ENCODE measurements at places on chromosomes 16 and 17.

DNA sequence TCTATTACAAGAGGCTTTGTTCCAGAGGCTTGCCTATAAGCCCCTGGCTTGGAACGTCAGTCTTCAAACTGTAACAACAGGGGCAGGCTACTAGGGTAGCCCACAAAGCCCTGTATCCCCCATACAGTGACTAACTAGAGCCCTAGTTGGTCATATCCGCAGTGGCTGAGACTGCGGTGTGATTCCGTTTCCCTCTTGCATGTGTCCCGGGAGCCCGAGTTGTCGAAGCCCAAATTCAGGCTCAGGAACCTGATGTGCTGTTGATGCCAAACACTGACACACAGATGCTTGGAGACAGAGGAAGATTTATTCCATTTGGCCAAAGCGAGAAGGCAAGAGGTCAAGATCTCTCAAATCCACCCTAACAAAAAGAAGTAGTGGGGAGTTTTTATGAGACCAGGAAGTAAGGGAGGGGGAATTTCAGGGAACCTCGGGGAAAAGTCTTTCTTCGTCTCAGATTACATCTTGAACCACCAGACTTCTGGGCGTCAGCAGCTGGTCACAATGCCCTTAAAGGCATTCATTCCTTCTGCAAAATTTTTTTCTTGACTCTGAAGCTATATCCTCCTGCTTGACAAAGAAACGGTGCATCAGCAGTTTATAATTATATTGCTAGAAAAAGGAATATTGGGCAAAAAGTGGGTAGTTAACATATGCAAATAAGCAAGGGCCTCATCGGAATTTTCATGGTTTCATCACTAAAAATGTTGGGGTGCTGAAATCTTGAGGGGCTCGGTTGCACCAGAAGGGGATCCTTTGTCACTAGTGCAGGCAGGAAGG, 879 bp downstream of the SLFN5 start:
- no peak for DNase-seq

DNA sequence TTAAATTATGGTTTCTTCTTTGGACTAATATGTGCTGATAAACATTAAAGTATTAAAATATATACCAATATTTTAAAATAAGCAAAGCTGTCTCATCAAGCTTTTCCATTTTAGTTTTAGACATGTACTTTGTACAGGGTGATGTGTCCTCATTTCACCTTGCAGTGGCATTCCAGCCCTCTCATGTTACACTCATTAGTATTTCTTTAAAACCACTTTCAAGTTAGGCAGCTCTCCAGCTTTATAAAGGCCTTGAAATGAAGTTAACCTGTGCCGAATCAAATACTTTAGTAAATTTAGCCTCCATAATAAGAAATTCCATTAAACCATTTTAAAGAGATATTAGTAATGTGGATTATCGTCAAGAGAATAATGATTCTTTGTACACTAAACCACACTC, 107.6 kb upstream of the HLF start:
- no peak for DNase-seq

- no peak for DNase-seq
Measured at GRCh38 chr17:51722994-51723393, 435.5 kb downstream of the CA10 start.

DNA sequence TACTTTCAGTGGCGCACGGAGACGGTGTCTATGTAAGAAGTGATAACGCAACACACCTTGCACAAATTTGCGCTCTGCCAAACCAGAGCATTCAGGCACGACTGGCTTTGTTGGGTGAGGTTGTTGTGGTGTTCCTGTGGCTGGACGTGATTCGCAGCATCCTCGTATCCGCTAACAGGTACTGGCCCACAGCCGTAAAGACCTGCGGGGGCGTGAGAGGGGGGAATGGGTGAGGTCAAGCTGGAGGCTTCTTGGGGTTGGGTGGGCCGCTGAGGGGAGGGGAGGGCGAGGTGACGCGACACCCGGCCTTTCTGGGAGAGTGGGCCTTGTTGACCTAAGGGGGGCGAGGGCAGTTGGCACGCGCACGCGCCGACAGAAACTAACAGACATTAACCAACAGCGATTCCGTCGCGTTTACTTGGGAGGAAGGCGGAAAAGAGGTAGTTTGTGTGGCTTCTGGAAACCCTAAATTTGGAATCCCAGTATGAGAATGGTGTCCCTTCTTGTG, 510.9 kb downstream of the KCNJ18 start:
- DNase-seq = no peak

- no peak for DNase-seq
Measured at GRCh38 chr16:25027281-25027680, 12.1 kb upstream of the ARHGAP17 start.

- no peak for DNase-seq
Measured at GRCh38 chr16:22641131-22641628, 130.5 kb downstream of the NPIPB5 start.

DNA sequence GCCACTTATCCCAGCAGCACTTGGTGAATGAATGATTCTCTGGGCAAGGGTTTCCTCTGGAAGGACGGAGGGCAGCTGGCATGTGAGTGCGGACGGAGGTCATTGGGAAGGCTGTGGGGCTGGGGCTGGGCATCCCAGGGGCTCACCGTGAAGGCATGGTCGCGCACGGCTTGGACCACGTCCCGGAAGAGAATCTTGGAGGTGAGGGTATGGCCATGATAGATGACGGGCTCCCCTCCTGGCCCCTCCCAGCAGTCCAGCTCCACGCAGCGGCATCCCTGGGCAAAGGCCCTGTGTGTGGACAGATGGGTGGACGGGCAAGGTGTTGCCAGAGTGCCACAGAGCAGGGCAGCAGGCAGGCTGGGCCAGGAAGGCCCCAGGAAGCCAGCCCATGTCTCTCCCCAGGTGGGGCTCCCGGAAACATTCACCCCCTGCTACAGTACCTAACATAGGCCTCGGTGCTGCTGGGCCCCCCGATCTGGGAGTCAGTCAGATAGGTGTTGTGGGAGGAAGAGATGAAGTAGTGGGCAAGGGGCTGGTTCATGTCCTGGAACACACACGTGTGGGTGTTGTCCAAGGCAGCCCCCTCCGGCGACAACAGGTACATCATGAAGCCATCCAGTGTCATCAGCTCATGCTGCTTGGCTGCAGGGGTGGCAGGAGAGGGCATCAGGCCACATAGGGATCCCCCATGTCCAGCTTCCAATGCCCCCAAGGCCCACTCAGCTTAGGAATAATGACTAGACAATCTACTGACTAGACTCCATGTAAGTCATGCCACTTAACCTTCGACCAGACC, 14.3 kb downstream of the PLCD3 start:
- DNase-seq = no peak

DNA sequence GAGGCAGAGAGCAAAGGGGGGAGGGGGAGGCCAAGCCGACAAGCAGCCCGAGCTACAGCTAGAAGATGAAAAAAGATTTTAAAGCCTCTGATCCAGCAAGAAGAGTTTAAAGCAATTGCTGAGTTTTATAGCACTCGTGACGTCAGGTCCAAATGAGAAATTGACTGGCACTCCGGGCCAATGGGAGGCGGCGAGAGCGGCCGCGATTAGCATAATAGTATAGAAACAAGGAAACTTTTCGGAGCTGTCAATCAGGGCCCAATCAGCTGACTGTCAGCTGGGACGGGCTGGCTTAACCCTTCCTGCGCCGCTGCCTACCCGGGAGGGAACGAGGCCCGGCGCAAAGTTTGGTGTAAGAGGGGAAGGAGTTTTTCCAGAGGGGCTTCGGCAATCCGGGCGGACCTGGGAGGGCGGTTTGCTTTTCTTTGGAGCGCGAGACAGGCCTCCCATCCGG, at the start of gene MAF:
Gene MAF (minus strand): TSS at position 100 of the 454 bp plus-strand sequence. CDS start 835 bp downstream, outside the sequence.
- peak; percentile 87 for DNase-seq

DNA sequence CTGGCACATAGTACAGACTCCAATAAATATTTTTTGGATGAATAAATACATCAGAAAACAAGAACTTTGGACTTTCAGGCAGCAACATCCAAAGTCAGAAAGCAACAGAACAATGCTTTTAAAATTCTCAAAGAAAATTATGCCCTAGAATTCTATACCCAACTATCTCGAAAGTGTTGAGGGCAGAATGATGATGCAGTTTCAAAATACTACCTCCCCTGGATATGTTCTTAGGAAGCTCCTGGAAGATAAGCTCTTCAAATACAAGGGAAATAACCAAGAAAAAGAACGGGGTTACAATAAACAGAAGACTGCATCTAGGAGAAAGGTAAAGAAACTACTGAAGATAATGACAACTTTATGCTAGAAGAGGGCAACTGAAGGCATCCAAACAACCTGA, 11.0 kb downstream of the SIAH1 start:
- DNase-seq = no peak

DNA sequence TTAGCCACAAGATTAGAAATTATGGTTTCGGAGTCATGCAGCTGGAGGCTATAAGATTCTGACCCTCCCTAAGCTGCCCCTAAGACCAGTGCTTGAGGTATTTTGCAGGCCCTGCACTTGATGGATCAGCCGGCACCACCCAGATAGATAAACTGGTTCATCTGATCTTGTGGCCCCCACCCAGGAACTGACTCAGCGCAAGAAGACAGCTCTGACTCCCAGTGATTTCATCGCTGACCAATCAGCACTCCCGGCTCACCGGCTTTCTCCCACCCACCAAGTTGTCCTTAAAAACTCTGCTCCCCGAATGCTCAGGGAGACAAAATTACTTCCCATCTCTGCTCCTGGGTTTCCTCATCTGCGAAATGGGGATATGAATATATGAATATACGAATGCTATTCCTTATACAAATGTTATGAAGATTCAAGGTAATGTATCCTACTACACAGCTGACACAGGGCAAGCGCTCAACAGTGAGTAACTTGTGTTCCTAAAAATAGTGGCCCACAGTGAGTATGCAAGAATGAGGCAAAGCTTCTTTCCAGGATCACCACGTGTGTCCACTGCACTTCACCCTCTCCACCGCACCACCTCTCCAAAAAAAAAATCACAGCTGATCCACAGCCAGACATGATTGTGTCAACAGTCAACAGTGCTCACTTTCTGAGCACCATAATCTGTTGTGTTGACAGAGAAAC, 33.3 kb upstream of the C16orf82 start:
- no peak for DNase-seq

DNA sequence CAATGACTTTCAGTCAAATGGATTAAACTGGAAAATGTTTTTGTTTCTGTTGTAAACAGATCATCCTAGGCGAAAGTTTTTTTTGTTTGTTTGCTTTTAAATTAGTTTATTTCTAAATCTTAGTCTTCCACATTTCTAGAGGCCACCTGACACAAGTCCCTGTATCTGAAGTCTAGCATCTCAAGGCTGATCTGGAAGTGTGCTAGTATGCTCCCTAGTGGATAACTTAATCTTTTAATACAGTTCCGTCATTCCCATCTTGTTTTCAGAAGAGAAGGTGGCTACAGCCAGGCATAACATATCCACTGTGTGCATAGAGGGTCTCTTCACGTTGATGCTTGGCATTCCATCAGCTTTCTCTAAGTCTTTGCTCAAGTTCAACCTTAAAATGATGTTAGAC, 7.6 kb downstream of the IFT20 start:
- no peak for DNase-seq

DNA sequence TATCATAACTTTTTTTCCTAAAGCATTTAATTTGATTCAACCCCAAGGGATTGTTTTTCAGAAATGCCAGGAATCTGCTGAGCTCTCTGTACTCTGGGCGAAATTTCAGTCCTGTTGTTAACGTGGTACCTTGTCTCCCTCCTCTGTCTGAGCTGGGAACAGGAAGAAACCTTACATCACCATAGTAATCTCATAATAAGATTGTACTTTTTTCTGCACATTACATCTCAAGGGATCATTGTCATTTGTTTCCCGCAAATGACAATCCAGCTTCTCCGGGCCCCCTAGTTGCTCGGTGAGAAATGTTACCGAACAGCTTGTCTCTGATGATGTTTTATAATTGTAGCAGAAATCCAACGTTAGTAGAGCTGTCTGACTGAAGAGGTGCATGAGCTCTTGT, 152.7 kb upstream of the ERCC4 start:
- DNase-seq = peak; percentile 18

DNA sequence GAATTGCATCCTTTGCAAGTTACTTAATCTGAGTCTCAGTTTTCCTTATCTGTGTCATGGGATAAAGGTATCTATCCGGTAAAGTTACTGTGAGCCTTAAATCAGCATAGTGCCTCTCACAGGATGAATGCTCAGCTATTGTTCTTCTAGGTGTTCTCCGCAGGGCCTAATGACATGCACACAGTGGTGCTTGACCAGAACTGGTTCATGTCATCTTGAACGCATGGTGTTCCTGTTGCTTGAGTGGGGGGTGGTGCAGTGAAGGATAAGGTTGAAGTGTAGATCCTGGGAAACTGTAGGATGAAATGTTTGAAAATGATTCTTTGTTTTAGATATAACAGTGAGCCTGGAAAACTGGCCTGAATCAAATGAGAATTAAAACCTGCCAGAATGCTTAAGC, 4.0 kb downstream of the KRT40 start:
- DNase-seq = no peak

DNA sequence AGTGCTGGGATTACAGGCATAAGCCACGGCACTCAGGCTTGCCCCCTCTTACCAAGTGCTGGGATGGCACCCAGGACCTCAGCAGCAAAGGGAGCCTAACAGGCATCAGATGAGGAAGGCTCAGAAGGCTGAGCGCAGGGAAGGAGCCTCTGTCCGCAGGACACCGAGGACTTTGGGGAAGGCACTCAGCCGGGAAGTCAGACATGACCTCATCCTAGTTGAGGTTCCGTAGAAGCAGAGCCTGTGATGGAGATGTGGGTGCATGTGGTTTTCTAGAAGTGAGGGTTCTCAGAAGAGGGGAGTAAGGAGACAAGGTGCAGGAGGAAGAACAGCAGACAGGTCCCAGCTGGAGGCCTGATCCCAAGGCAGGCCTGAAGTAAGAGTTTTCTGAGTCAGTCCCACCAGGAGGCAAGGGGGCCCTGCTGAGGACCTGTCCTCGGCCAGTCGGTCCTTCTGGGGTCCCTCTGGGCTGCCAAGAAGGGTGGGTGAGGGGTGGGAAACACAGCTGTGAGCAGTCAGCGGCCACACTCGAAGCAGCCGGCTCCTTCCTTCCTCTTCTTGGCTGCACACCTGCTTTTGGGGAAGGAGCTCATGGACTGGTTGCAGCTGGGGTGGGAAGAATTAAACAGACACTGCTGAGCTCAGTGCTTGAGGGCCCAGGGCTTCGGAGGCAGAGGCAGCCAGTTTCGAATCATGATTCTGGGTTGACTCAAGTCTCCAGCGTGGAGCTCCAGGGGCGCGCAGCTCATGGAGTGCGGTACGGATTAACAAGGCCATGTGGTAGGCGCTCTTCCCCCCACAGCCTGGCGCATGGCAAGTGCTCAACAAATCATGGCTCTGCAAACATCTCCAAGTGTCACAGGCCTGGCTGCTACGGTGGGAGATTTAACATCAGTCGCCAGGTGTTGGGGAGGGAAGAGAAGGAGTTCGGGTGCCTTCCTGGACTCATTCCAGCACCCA, 38.9 kb upstream of the SNN start:
- no peak for DNase-seq

- no peak for DNase-seq
Measured at GRCh38 chr17:28940675-28941074, 10.6 kb downstream of the PHF12 start.

Measured in hypothalamus (tissue), 51 donors.